ENCODE measurements at places on chromosomes 4 and X.

GRCh38 chr4:167415461-167415860 is 181.2 kb upstream of the SPOCK3 start:
- DNase-seq, result no peak

DNA sequence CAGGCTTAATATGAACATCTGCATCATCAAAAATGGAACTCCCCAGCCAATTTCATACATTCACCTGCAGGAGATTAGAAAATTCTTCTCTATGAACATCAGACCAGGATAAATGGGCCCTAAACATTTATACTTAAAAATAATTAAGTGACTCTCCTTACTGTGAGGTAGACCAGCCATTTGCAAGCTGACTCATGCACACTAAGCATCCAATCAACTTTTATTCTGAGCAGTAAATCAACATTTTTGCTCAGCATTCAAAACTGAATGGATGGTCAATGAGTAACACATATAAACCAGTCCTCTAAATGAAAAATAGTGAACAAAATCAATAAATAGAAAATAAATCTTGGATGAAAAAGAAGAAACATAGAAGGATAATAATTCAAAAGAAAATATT is 19.9 kb upstream of the PCDH10 start:
- DNase-seq, result no peak

DNA sequence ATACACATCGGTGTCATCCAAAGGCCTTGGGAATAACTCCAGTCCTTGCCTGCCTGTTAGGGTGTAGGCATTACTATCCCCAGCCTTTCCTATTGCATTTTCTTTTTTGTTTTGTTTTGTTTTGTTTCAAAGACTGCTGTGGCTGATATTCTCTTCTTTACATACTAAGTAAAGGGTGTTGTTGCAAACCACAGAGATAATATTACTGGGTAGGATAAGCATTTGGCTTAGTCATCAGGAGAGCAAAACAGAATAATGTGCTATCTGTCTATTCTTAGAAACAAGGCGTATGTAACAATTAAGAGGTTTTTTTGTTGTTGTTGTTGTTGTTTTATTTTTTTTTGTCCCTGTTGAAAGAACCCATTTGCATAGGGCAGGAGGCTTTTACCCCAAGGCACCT is 41.8 kb downstream of the UGT2B28 start:
- no peak for DNase-seq

DNA sequence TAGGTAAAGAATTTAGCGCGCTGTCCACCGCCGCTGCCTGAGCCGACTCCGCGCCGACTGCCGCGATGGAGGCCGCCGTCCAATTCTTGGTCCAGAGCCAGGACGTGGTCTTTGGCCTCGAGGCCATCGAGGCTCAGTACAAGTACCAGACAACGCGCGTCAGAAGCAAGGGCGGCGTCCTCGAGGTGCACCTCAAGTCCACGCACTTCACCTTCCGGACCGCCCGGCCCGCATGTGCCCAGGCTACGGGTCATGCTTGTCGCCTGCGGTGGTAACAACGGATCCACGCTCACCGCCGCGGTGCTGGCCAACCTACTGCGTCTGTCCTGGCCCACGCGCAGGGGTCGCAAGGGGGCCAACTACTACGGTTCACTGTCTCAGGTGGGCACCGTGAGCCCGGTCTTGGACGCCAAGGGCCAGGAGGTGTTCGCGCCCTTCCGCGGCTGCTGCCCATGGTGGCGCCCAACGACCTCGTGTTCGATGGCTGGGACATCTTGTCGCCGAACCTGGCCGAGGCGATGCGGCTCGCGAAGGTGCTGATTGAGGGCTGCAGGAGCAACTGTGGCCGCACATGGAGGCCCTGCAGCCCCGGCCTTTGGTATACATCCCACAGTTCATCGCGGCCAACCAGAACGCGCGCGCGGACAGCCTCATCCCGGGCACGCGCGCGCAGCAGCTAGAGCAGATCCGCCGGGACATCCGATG is 128.0 kb downstream of the ANAPC4 start:
- DNase-seq, result no peak

GRCh38 chr4:74159143-74159709 is 1.3 kb downstream of the MTHFD2L start:
- no peak for DNase-seq

GRCh38 chr4:119329835-119330620 is 8.1 kb upstream of the FABP2 start:
- no peak for DNase-seq

DNA sequence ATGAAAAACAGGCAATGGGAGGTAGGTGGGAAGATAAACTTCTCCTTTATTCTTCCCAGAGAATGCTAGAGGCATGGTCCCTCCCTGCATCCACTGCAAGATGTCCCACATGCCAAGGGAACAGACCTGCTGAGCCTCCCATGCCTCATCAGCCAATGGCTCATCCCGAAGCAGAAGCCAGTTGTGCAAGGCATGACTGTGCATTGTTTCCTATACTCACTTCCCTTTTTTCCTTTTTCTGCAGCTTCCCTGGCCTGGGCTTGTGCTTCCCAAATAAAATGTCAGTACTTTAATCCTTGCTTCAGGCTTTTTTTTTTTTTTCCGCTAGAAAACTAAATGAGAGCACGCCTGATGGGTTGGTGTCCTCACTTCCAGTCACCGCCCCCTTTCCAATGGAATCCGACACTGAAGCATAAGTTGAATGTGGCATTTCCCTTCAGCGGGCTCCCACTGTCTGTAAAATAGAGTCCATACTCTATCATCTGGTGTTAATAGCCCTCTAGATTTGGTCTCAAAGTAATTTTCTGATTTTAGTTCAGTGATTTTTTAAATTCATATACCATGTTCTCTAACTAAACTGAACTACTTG is 239.0 kb upstream of the JADE1 start:
- DNase-seq, result no peak

DNA sequence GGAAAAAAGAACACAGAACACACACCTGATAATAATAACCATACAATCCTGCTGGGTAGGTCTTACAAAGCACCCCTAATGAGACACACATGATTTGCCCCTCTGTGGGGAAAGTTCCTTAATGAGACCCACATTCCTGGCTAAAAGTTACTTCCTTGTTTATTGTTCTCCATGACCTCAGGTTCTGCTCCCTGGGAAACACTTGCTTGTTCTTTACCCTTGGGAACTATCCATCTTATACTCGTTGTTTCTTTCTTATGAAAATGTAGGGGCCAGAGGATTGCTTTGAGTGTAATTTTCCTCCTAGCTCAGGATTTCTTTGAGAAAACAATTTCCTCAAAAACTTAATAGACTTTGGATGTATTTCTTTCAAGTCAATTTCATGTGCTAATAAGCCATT is 52.1 kb upstream of the PCDH10 start:
- no peak for DNase-seq

- DNase-seq, result no peak
These were observed 148.5 kb upstream of the PJA1 start for GRCh38 chrX:69313617-69314290.

DNA sequence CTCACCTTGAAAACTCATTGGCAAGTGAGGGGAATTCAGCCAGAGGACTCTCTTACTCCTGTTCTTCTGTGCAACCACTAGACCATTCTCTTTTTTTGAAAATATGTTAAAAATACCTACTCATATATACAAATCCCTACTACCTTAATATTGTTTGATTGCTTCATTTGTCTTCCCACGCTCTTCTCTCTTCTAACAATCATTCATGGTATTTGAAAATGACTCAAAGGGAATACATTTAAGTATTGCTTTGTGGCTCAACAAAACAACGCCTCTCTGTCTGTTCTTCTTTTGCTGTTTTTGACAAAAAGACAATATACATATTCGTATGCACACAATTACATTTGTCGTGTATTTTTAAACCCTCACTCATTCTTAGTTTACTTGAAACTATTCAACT is 589.4 kb downstream of the ANKRD50 start:
- no peak for DNase-seq

GRCh38 chr4:87078987-87079486 is 141.4 kb downstream of the KLHL8 start:
- DNase-seq, result no peak

DNA sequence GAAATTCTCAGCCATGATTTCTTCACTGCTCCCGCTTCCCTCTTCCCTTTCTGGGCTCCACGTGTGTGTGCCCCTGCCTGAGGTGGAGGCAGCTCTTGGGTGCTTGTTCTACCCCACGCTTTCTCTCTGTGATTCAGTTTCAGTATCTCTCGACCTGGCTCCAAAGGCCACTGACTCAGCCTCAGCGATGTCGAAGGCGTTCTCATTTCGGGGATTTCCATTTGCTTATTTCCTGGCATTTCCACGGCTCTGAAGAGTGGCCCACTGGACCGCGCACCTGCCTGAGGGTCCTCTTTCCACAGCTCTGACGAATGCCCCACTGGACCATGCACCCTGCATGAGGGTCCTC is 52.4 kb downstream of the GAK start:
- DNase-seq, result no peak

DNA sequence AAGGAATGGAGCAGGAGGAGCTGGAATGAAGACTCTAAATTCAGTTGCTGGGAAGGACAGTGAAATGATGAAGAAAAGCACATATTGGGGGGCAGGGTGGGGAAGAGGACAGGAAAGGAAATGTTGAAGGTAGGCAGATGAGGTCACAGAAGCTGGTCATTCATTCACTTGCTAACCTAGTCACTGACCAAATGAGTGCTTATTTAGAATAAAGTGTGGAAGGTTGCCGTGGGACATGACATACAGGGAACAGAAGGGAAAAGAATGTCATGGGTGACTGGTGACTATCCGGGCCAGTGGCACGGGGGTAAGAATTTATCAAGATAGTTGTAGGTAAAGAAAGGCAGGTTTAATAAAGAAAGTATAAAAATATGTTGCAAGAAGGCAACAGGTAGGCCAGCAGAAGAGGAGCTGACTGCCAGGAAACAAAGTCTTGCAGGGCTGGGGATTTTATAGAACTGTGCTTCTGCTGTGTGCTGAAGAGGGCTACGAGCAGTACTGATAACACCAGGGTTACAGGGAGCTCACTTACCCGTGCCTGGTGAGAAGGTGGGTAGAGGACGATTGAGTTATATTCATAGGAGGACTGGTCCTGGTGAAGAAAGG is 31.9 kb upstream of the TLR3 start:
- no peak for DNase-seq

DNA sequence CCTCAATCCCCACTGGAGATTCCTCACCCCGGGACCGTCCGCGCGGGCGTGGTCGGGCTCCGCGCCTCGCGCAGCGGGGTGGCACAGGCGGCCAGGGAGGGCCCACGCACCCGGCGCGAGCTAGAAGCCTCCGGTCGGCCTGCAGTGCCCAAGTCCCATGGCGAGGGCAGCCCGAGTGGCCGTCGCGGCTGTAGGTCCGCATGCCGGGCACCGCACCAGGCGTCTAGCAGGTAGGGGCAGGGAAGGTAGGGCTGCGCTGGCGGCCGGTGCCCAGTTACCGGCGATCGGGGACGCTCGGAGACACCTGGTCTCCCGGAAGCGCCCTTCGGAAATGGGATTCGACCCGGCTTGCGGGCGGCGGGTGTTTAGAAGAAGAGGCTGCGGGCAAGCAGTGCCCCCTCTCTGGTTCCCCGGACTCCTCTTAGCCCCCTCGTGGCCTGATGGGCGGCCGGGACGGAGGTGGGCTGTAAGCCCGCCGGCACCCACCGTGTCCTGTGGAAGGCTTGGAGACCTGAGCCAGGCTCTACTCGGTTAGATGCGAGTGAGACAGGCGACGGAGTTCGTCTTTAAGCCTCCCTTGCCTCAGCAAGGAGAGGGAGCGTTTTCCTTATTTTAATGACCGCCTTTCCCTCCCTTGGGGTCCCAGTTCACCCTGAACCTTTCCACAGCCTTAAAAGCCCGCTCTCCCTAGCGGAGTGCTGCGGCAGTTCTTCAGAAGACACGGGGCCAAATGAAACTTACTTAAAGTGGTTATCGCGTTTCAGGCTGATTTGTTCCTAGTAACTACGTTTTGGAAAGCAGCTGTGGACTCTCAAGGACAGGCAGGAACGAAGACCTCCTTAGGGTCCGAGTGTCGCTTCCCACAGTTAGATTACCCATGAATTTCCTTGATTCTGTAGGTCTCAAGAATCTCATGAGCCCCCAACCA is 821 bp downstream of the SLITRK2 start:
- no peak for DNase-seq

DNA sequence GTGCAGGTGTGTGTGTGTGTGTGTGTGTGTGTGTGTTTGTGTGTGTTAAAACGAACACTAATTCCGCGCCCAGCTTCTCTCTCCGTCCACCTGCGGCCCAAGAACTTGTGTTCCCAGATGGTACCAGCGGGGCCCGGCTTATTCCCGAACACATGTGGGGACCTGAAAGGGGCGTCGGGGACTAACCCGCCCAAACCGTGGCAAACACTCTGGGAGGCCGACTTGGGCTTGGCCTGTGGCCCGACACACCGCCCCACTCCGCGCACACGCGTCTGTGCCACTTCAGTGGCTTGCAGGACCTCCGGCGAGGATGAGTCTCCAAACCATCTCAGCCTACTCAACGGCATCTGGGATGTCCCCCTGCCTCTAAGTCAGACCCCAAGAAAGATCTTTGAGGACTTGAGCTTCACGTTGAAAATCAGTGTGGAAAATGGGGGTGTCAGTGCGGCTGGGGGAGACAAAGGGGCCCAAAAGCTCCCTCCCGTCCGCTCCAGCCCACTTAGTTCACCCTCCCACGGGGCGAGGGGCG is 790 bp upstream of the HHIP start:
- DNase-seq, result peak; percentile 24

DNA sequence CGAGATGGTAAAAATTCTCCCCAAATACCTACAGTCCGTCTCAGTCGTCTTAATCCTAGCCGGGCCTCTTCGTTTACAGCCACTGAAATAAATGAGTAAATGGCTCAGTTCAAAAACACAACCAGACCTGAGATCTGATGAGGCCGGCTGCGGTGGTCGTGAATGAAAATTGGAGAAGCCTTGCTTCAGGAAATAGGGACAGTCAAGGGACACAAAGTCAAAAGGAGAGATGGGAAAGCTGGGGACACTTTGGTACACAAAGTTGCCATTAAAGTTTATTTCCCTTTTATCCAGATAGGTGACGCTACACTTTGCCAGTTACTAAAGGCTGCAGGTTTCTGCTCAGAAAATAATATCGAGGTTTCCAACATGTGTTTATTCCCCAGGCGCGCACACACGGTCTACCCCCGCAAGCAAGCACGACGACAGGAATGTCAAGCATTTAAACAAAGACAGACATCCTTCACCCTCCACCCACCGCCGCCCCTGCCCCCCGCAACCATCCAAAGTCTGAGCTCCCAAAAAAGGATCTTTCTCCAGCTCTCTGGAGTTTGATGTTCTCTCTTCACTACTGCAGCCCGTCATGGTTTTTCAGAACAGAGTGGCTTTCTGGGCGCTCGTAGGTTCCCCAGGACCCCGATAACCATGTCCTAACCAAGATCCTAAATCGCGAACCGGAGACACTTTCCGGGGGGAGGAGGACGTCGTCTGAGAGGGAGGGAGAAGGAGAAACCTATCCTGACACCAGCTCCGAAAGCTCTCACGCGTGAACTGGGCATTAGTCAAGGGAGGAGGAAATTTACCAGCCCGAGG is 1.3 kb upstream of the PCDH7 start:
- peak; percentile 60 for DNase-seq

DNA sequence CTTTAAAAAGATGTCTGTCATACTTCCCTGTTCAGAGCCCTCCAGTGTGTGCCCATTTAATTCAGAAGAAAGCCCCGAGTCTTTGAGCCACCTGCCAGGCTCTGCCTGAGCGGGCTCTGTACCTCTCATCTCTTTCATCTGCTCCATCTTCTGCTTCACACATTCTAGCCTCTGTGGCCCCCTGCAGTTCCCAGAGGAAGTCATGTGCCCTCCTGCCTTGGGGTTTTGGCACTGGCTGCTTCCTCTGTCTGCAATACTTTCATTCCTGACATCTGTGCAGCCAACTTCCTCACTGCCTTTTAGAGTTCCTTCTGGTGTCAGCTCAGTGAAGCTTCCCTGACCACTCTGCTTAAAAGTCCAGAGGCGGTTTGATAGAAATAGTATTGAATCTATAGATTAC is 6.2 kb upstream of the STK32B start:
- DNase-seq, result no peak

- DNase-seq, result peak; percentile 69
These were observed 1.8 kb downstream of the CPZ start for GRCh38 chr4:8594097-8595038.

Measured in muscle of arm (tissue), 14 donors.